CD4-positive, alpha-beta memory T cell (primary cell): ENCODE measurements at places on chromosomes 7 and 10. TPM values are rescaled to one million over a fixed set of nuclear protein-coding genes. Genes with fewer than 3 reads are reported as not detected.

DNA sequence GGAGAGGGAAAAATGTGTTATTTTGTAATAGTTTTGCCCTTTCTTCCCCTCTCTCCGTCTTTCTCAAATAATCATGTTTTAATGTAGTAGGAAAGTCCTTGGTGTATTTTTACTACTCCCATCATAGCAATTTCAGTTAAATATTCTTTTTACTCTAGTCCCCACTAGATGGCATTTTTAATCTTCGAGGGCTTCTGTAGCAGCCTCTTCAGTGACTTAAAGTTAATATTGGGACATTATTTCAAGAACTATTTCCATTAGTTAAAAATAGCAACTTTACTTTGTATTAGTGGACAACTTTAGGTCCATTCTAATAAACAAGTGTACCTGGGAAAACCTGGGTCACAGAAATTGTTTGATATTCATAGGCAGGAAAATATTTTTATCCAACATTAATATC, 23.0 kb downstream of the EDRF1 start:
- no peak for DNase-seq
- no peak overlapping the region for H3K27ac ChIP-seq
- no peaks in the 10 kb centered on the region for H3K4me1 ChIP-seq
- no peak overlapping the region for H3K4me3 ChIP-seq
- no peaks in the 10 kb centered on the region for H3K27me3 ChIP-seq
- H3K36me3 ChIP-seq: peaks cover 67% of the 10 kb centered on the region

The MEIG1 gene
- not detected for total RNA-seq

The ASB15 gene
- not detected for total RNA-seq

DNA sequence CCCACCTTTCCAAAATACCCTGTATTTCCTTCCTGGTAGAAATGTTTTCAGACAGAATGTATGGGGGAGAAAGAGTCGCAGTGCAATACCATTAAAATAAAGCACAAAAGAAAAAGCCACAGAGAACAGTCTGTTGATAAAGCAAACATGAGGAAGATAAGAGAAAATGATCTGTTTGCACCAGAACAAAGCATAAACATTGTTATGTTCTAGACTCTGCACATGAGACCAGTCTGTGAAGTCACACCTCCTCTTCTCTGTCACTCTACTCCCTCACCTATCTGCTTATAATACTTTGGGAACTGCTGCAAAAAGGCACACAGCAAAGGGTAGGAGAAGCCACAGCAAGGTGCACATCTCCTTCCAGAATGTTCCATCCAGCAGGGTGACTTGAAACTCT, 67.2 kb upstream of the LRGUK start:
- H3K27me3 ChIP-seq: no peaks in the 10 kb centered on the region
- H3K27ac ChIP-seq: no peak overlapping the region
- no peaks in the 10 kb centered on the region for H3K4me1 ChIP-seq
- no peak for DNase-seq
- H3K36me3 ChIP-seq: no peaks in the 10 kb centered on the region

The TMEM196 gene
- not detected for total RNA-seq

DNA sequence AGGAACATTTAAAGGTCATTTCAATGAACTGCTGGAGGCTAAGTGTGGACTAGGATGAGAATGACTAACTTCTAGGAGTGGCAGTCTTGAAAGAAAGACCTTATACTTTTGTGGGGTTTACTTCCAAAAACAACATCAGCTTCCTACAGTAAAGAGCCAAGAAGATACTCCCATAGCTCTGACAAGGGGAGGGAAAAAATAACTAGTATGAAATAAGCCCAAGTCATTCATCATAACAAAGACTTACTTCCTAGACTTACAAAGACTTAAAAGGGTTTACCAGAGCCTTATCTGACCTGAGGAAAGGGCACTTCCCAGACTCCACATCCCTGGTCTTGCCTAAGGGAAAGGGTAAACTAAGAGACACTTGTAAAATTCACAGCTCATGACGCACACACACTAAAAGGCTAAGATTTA, 31.7 kb downstream of the ARHGAP12 start:
- no peak overlapping the region for H3K4me3 ChIP-seq
- H3K27me3 ChIP-seq: no peaks in the 10 kb centered on the region

- DNase-seq: no peak
- H3K27me3 ChIP-seq: no peaks in the 10 kb centered on the region
- H3K4me3 ChIP-seq: peak overlapping the region; percentile 81
- no peaks in the 10 kb centered on the region for H3K36me3 ChIP-seq
- peak overlapping the region; percentile 63 for H3K27ac ChIP-seq
Measured at GRCh38 chr7:10973942-10974911, 555 bp downstream of the PHF14 start.

DNA sequence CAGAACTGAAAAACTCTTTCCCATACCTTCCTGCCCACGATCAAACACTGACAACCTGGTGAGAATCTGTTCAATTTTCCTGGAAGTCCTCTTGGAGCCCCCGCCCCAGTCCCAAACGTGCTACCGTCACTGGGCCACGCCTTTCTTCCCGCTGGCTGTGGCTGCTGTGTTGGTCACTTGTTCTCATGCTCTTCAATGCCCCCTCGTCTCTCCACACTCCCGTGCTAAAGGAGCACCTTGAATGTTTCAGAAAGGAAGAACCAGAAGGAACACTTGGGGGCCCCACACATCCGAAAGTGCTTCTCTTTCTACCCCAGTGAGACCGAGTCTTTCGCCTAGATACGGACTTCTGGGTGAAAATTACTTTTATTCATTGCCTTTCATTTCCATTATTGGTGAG, 215.1 kb downstream of the DIP2C start:
- no peaks in the 10 kb centered on the region for H3K36me3 ChIP-seq
- H3K27ac ChIP-seq: no peak overlapping the region
- H3K27me3 ChIP-seq: no peaks in the 10 kb centered on the region
- no peak for DNase-seq
- peaks cover 25% of the 10 kb centered on the region for H3K4me1 ChIP-seq
- H3K4me3 ChIP-seq: no peak overlapping the region

The PNLIPRP1 gene
- total RNA-seq: not detected

The MOGAT3 gene
- not detected for total RNA-seq
